ENCODE measurements at places on chromosomes 3 and 15.

DNA sequence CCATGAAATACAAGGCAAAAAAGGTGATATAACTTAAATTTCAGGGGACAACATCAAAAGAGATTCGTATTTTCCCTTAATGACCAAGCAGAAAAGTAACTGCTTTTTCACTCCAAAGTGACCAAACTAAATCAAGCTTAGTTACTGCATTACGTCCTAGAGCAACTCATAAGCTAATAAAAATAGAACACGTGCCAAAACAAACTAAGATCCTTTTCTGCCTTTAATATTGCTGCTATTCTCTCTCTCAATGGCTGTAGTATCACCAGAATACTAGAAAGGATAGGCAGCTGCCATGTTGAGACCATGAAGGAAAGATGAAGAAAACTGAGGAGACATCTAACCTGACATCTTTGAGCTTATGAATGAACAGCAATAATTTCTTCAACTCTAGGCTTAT lies 43.3 kb downstream of the UBXN7 start:
- DNase-seq = no peak

DNA sequence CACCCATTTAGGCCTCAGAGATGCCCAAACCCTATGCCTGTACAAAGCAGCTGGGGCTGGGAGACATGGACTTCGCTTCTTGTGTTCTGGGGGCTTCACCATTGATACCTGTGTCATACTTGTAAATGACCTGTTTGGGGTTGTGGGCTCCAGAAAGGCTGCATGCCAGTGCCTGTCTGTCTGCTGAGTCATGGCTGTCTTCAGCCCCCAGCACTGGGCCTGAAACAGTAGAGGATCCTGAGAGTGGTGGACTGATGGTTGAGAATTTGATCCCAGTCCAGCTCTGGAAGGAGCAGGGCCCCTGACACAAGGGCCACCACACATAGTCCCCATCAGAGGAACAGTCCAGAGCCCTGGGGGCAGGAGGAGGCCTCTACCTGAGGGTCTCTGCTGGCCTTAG lies 24.6 kb upstream of the APEH start:
- DNase-seq = no peak

DNA sequence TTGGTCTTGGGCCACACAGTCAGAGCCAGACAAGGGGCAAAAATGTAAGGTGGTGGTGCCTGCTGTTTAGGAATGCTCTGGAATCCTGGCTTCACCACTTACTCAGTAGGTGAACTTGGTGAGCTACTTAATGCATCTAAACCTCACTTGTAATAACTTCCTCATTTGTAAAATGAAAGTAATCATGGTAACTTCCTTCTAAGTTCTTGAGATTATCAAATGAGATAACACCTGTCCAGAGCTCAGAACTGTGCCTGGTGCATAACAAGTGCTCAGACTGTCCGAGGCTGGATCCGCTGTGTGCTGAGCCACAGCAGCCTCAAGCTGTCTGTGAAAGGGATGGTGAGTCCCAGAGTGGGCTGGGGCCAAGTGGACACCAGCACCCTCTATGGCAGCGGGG lies 62.8 kb upstream of the KY start:
- no peak for DNase-seq

DNA sequence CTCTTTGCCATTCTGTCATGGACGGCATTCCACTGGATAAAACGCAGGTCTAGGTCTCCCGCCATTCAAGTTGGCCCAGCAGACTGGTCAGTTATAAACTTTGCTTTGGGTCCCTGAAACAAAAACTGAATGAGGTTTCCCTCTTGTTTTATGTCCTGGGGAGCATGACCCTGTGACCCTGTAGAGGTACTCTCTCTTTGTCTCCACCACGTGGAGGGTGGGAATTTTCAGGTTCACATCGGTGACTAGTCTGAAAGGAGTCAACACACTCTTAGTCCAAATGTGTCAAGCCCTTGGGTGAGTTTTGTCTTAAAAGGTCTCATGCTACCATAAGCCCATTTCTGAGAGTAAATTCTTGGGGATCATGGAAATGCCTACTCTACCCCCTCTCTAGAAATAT lies 139.9 kb downstream of the PLCH1 start:
- no peak for DNase-seq

- no peak for DNase-seq
These were observed 168.7 kb downstream of the TMEM108 start for GRCh38 chr3:133206921-133207320.

GRCh38 chr3:115903843-115904242 lies 280.5 kb downstream of the GAP43 start:
- no peak for DNase-seq

GRCh38 chr15:48940508-48940907 lies 23.2 kb downstream of the SHC4 start:
- DNase-seq = no peak

DNA sequence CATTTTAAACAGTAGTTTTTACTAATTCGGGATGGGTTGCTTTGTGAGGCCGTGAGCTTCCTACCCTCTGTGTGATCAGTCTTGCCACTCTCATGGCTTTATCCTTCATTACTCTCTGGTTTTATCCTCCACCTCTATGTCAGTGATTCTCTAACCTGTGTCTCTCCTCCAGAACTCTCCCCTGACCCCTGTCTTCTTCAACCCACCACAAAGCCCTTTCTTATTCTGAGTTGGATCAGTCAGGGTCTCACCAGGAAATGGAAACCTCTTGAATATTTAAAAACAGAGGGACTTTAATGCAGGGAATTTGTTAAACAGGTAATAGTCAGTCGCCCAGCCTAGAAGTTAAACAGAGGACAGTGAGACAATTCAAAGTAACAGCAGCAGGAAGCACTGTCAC lies 64.2 kb upstream of the ADPGK start:
- no peak for DNase-seq

GRCh38 chr3:15329046-15330005 lies 3.1 kb downstream of the SH3BP5 start:
- DNase-seq = no peak

- no peak for DNase-seq
These were observed 97.0 kb upstream of the UBE3A start for GRCh38 chr15:25535866-25536265.

- DNase-seq = no peak
These were observed 5.5 kb downstream of the ARHGEF26 start for GRCh38 chr3:154126651-154127050.

- no peak for DNase-seq
These were observed 902.5 kb downstream of the ZPLD1 start for GRCh38 chr3:103337179-103337845.

- DNase-seq = no peak
These were observed 51.5 kb downstream of the PLCL2 start for GRCh38 chr3:16936233-16936632.

GRCh38 chr15:42919799-42920518 lies 619 bp downstream of the TTBK2 start:
- peak; percentile 1 for DNase-seq

GRCh38 chr3:35743218-35743617 lies 103.9 kb downstream of the ARPP21 start:
- no peak for DNase-seq

- DNase-seq = peak; percentile 8
These were observed 335.1 kb upstream of the THRB start for GRCh38 chr3:24829629-24830229.

- DNase-seq = no peak
These were observed 604 bp downstream of the KCTD6 start for GRCh38 chr3:58492494-58492905.

DNA sequence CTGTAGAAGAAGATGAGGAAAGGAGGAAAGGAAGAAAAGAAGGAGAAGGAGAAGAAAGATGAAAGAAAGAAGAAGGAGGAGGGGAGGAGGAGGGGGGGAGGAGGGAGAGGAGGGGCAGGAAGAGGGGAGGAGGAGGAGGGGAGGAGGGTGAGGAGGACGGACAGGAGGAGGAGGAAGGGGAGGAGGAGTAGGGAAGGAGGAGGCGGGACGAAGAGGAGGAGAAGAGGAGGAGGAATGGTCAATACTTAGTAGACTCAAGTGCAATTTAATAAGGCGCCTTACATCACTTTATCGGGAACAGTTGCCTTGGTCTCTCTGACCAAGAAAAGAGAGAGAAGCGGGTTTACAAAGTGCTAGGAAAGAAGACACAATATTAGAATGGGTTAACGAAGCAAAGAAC lies 23.7 kb upstream of the NR2E3 start:
- no peak for DNase-seq

DNA sequence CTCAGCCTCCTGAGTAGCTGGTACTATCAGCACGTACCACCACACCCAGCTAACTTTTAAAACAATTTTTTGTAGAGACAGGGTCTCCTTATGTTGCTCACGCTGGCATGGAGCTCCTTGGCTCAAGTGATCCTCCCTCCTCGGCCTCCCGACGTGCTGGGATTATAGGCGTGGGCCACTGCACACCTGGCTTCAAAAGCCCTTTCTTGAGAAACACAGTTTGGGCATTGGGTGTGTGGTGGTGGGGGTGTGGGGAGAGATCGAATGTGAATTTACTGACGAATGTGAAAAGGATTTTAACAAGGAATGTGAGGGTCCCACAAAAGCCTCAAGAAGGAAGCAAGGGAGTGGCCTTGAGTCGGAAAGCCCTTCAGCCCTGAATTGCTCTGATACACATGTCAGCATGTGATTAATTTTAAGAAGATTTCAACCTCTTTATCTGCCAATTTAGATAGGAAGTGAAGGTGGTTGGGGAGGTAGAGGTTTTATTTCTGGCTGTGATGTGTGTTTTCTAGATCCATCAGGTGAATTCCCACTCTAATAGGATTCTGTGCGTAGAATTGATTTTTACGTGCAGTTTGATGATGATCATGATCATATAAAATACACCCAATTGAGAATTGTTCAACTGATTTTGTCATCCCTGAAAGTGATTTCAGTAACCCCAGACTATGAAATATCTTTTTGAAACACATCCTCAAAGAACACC lies 1.1 kb downstream of the CCR4 start:
- no peak for DNase-seq

DNA sequence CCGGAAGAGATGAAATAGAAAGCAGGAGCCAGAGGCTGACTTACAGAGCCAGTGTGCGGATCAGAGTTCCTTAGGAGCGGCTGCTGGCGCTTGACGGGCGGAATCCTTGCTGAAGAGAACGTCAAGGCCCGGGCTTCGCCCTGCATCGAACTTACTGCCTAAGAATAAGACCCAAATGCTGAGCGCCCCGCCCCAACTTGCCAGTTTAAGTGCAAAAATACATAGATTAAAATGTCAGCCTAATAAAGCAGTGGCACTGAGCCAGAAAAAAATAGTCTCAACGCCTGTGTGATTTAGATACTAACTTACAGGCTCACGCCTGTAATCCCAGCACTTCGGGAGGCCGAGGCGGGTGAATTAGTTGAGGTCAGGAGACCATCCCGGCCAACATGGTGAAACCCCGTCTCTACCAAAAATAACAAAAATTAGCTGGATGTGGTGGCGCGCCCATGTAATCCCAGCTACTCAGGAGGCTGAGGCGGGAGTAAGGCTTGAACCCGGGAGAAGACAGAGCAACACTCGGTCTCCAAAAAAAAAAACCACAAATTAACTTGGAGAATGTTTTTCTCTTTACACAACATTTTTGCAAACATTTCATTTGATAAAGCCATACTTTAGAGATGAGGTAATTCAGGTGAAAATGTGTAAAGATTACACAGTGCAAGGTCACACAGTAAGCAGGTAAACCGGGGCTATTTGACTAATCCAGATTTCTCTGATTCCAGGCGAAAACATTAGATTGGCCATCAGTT lies 1.2 kb upstream of the UBP1 start:
- no peak for DNase-seq

DNA sequence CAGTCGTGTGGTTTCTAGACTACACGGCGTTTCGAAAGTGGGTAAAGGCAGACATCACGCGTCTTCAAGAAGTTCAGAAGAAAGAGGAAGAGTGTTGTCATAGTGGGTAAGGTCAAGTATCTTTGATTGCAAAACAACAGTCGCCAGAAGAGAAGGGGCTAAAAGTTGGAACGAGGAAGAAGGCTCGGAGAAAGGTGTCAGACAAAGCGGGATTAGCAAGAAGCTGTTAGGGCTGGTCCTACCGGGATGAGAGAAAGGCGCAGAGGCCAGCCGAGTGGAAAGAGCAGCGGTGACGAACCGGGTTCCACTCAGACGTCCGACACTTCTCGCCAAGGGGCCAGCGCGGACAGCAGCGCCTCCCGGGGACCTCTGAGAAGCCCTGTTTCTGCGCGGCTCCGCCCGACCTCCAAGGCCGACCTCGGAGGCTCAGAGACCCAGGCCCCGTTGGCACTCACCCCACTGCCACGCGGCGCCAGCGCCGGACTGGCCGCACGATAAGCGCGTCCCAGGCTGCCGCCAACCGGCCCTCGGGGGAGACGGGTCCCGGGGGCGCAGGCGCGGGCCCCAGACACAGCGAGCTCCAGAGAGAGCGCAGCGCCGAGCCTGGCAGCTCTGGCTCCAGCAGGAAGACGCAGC lies 436 bp downstream of the ADPGK start:
- DNase-seq = no peak

DNA sequence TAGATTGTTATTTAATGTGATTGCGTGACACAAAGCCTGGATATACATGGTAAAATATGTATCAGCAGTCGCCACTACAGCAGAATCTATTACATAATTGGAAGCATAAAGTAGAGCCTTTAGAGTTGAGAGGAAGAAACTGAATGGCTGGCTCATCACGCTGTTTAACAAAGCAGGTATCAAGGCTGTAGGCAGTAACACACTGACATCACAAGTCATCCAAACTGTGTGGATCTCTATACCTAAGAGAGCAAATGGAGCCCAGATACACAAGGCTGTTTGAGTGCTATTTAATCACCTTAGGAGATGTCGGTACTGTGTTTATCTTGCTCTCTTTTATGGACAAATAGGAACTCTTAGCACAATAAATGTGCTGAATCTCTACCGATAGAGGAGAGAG lies 864.4 kb downstream of the VGLL3 start:
- DNase-seq = no peak

DNA sequence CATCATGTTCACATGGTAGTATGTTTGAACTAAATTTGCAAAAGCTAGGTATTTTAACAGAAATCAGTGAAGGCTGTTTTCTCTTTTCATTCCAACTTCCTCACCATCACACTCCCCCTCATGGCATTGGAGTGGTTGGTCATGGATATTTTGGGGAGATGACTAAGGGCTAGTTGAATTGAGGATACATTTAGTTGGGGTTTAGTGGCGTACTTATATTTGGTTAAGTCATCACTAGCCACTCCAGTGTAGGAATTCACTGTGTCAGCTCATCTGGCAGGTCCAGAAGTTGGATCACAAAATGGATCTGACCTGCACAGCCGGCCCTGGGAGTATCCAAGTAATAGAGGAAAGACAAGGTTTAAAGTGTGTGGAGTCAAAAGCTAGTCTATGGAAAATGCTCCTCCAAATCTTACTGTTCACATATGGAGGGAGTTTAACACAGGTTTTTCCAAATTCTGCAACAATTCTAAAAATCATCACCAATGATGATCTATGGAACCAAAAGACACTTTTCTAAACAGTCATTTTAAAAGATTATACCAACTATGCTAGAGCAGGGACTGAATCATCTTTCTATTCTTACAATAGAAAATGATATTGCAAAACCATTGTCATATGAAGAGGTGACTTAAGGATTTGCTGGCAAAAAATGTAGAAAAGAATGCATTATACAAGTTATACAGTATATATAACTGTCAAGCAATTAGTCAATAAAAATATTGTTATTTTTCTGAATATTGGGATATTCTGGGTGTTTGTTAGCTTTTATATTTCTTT lies 247.8 kb upstream of the PEX5L start:
- DNase-seq = no peak

- DNase-seq = no peak
These were observed 11.6 kb downstream of the ADAMTS17 start for GRCh38 chr15:100330221-100330620.

GRCh38 chr3:184339001-184339400 lies 1.6 kb downstream of the FAM131A start:
- peak; percentile 16 for DNase-seq

Data from NCI-H748 treated with DMSO at 0.1 percent for 48 hours (cell line).